ENCODE measurements at places on chromosomes 2 and 18.

- no peak for DNase-seq
Observed at GRCh38 chr2:30371772-30372373, 75.2 kb upstream of the LCLAT1 start.

GRCh38 chr2:36444216-36444936 is 88.8 kb downstream of the CRIM1 start:
- DNase-seq: no peak

DNA sequence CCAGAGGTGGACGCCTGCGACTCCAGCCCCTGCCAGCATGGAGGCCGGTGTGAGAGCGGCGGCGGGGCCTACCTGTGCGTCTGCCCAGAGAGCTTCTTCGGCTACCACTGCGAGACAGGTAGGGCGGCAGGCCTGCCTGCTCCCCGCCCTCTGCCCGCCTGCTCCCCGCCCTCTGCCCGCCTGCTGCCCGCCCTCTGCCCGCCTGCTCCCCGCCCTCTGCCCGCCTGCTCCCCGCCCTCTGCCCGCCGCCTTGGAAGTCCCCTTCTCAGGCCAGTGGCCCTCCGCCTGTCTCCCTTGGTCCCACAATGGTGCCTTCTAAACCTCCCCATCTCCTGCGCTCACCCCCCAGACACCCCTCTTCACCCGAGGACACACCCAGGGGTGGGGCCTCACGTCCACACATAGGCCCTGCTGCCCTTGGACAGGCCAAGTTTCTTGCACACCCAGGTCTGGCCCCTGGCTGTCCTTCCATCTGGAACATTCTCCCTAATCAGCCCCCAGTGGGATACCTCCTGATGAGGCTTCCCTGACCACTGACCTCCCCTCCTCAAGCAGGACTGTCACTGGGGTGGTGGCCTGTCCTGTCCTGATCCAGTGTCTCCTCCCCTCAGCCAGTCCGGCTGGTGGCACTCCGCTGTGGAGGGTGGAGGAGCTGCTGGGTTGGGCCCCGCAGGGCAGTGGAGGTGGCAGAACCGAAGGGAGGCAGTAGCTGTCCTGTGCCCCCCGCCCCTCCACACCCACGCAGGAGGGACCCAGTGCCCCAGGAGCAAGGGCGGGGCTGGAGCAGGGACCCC is 37.9 kb downstream of the MTERF4 start:
- no peak for DNase-seq

GRCh38 chr18:44579028-44579702 is 101.5 kb upstream of the SETBP1 start:
- no peak for DNase-seq

GRCh38 chr18:10775026-10775425 is 249.2 kb downstream of the NAPG start:
- no peak for DNase-seq

GRCh38 chr2:26580151-26580550 is 61.0 kb downstream of the CIB4 start:
- DNase-seq: no peak

GRCh38 chr18:31454066-31454708 is 6.6 kb downstream of the DSG3 start:
- DNase-seq: no peak

- no peak for DNase-seq
Observed at GRCh38 chr2:217521820-217522219, 481.0 kb downstream of the TNS1 start.

- DNase-seq: no peak
Observed at GRCh38 chr2:4618630-4619228, 915.4 kb downstream of the DCDC2C start.

- DNase-seq: no peak
Observed at GRCh38 chr2:162422894-162423293, 79.0 kb downstream of the GCA start.

DNA sequence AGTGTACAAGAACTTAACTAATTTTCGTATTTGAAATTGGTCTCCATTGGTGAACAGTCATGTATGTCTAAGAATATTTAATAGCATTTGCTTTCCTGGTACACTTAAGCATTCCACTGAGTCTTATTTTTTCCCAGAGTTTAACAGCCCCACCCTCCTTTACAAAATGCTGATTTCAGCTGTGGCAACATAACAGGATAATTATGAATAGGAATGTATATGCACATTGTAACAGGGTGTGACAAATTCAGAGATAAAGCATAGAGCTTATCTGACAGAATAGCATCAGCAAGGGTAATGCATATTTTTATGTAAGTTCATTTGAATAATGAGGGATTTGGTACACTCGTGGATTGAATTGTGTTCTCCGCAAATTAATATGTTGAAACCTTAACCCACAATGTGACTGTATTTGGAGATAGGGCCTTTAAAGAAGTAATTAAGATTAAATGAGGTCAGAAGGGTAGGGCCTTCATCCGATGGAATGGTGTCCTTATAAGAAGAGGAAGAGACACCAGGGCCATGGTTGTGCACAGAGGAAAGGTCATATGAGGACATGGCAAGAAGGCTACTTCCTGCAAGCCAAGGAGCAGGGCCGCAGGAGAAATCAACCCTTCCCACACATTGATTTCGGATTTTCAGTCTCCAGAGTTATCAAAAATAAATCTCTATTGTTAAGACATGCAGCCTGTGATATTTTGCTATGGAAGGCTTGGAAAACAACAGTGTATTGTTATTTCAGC is 439.7 kb upstream of the CDH20 start:
- DNase-seq: no peak

DNA sequence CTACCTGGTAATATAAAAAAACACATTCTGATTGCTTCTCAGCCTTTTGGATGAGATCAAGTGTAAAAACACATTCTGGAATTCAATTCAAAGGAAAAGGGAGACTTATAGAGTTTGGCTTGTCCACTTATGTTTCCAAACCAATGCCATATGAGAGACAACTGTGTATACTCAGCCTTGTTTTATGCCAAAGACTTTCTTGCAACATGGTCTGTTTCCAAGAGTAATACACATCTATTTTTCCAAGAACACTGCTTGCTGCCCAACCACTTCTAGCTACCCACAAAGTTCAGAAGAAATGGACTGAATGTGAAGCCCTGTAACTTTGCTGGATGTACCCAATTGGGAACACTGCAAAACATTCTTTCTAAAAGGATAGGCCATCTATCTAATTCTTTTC is 48.0 kb upstream of the GRB14 start:
- DNase-seq: no peak

GRCh38 chr2:88874063-88874657 is 182.7 kb downstream of the RPIA start:
- DNase-seq: no peak

- no peak for DNase-seq
Observed at GRCh38 chr18:8977701-8978100, 124.8 kb upstream of the NDUFV2 start.

DNA sequence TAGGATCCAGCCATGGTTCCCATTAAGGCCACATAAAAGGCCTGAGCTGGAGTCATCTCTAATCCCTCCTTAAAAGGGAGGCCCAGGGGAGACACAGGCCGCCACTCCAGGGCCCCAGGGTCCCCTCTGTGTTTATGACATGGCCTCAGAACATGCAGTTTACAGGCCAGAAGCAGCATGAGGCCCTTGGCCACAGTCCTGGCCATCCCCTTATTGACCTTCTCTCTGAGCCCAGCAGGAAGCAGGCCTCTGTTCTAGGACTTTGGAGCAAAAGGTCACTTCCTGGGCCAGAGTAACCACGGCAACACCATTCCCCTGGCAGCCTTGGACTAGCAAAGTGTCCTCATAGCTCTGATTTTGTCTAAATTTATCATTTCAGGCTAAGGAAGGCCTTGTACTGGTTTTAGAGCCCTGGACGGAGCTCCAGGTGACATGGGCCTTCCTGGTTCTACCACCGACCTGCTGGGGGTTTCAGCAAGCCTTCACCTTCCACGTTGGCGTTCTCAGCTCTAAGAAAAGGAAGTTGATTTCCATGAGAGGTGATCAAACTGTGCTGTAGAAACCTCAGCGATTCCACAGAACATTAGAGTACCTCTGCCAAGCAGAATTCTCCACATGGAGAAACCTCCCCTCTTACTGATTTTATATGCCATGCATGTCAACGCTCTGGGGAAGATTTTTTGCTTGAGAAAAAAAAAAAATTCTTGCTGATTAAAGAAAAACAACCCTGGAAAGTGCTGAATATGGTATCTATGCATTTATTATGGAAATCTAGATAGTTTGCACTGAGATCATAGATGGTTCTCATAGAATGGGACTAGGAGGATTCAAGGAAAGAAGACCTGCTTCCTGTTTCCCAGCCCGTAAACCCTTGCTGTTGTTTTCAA is 53.7 kb downstream of the HS1BP3 start:
- no peak for DNase-seq

DNA sequence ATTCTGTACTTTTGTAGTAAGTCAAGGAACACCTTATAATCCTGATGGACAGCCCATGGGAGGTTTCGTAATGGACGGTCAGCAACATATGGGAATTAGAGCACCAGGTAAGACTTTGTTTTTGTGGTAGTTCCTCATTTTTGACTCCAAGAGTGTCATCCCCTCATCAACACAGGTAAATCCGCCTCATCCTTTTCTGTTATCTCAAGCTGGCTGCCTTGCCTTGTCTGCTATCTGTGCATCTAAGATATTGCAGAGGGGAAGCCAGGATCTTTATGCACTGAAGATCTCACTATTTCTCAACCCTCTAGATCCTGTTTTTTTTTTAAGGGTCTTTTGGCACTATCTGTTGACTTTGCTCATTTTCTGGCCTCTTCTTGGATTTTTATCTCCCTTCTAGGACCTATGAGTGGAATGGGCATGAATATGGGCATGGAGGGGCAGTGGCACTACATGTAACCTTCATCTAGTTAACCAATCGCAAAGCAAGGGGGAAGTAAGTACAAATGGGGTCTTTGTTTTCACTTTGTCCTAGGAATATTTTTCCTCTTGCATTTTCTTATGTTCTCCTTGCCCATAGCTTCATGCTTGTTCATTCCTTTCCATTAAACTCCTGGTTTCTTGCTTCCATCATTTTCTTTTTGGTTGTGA is 133.8 kb downstream of the MEIS1 start:
- no peak for DNase-seq

GRCh38 chr2:223058952-223059716 is 7.1 kb downstream of the KCNE4 start:
- no peak for DNase-seq

DNA sequence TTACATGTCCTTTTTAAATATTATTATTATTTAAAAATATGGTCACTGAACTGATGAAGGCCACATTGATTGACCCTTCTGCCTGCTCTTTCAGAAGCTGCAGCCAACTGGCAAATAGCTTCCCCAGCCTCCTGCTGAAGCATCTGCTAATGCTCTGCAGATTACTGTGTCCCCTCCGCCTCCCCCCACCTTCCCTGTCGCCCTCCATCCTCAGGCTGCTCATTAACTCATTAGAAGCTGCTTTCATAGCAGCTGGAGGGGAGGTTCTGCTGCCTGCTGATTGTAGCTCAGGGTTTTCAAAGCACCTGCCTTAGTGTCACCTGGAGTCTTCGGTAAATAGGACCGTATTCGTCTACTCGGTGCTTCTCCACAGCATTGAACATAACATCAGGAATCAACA is 24.8 kb upstream of the LMAN1 start:
- DNase-seq: no peak

GRCh38 chr2:37713258-37713700 is 41.8 kb upstream of the CDC42EP3 start:
- no peak for DNase-seq

GRCh38 chr2:57876313-57876712 is 170.3 kb upstream of the VRK2 start:
- DNase-seq: no peak

DNA sequence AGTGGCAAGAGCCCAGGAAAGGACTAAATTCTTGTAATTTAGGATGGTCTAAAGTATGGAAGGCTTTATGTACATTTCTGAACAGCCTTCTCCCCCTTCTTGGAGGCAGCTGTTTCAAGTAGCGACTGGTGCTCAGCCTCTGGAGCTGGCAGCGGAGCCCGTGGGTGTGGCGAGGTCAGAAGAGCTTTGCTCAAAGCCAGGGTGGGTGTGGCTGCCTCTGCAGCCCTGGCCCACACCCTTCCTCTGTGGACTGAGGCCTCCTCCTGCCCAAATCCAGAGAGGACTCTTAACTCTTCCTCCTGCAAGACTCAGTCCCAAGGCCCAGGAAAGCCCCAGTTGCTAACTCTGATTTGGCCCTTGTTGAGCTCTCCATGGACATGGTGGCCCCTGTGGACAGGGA is 202.1 kb upstream of the REV1 start:
- no peak for DNase-seq

- peak; percentile 7 for DNase-seq
Observed at GRCh38 chr2:241659150-241659739, 21.8 kb downstream of the ATG4B start.

- DNase-seq: no peak
Observed at GRCh38 chr18:48715711-48716361, 177.0 kb downstream of the CTIF start.

- no peak for DNase-seq
Observed at GRCh38 chr2:119311371-119311770, 55.3 kb downstream of the C2orf76 start.

DNA sequence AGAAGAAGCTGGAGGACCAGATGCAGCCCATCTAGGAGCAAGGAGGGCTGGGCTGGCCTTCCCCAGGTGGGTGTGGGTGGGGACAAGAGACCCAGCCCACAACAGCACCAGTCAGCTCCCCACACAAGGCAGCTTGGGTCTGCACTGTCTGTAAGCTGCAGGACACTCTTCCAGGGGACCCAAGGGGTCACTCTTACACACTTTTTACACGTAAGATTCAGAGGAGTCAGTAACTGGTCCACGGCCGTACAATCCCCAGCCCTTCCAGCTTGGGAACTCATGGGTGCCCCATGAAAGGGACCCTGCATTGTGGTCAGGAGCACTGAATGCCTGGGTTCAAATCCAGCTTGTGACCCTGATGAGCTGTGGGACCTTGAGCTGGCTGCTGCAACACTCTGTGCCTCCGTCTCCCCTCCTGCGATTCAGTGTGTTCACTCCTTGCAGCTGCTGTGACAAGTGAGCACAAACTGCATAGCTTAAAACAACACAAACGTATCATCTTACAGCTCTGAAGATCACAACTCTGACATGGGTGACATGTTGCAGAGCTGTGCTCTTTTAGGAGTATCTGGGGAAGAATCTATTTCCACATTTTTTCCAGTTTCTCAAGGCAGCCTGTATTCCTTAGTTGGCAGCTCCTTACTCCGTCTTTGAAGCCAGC is 11.1 kb upstream of the SLC66A3 start:
- DNase-seq: no peak

- DNase-seq: no peak
Observed at GRCh38 chr2:126275098-126275497, 380.9 kb upstream of the GYPC start.

DNA sequence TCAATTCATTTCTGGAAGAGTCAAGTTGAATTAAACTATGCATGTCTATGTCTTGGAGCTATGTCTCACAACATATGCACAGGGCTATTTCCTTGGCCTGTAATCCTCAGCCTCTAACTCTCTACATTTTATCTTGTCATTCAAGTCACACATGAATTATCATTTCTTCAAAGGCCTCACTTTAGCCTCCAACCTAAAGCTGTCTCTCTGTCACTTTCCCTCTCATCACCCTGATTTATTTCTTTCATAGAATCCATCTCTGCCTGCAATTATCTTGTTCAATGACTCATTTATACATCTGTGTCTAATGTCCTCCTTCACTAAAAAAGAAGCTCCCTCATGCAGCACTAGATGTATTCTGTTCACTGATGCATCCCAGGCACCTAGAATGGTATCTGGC is 614.2 kb upstream of the REG3G start:
- no peak for DNase-seq

GRCh38 chr2:84526562-84526961 is 10.3 kb downstream of the DNAH6 start:
- no peak for DNase-seq

GRCh38 chr2:40367652-40368051 is 84.2 kb downstream of the SLC8A1 start:
- DNase-seq: no peak

- DNase-seq: no peak
Observed at GRCh38 chr18:6628187-6628586, 101.3 kb upstream of the ARHGAP28 start.

GRCh38 chr2:198628596-198628995 is 824.2 kb downstream of the PLCL1 start:
- DNase-seq: no peak
